ENCODE measurements at places on chromosomes 6 and 20.
A peak's percentile ranks its signal among the peaks of the same experiment; 100 is the strongest.

DNA sequence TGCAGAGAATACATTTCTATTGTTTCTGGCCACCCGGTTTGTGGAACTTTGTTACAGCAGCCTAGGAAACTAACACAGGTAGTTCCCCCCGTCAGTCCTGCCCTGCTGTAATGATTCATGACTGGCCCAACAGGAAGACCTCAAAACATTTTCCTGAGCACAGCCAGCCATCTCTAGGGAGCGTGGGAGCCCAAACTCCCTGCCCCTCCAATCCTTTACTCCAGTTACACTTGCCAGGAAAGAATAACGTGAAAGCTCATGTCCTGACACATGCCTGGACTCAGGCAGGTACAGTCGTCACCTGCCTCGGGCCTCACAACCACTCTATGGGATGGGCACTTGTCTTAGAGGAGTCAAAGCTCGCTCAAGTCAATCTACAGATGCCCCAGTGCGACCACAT is 8.4 kb downstream of the TXNDC5 start:
- H3K27ac ChIP-seq, result no peak overlapping the region
- no peaks in the 10 kb centered on the region for H3K27me3 ChIP-seq
- DNase-seq, result no peak
- H3K4me3 ChIP-seq, result no peak overlapping the region
- peaks cover 33% of the 10 kb centered on the region for H3K36me3 ChIP-seq

GRCh38 chr6:126722411-126722810 is 382.5 kb downstream of the CENPW start:
- H3K27ac ChIP-seq, result no peak overlapping the region
- H3K27me3 ChIP-seq, result no peaks in the 10 kb centered on the region
- H3K4me3 ChIP-seq, result no peak overlapping the region
- DNase-seq, result no peak
- no peaks in the 10 kb centered on the region for H3K4me1 ChIP-seq

DNA sequence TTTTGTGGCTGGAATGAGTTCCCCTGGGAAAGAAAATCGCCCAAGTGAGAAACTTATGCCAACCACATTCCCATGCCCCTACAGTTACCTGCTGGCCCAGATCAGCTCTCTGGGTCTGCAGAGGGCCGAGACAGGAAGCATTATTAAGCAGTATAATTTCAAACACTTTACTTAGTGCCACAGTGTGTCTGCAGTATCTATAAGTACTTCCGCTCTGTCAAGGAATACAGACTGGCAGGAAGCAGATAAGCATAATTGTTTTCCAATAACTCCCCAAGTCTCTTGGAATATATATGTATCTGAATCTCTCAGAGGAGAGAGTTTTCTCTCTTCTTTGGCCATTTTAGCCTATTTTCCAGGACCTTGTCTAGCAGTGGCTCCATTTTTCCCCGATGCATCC is 24.9 kb downstream of the SAYSD1 start:
- no peak overlapping the region for H3K27ac ChIP-seq
- no peaks in the 10 kb centered on the region for H3K36me3 ChIP-seq
- no peak for DNase-seq
- H3K4me3 ChIP-seq, result no peak overlapping the region

DNA sequence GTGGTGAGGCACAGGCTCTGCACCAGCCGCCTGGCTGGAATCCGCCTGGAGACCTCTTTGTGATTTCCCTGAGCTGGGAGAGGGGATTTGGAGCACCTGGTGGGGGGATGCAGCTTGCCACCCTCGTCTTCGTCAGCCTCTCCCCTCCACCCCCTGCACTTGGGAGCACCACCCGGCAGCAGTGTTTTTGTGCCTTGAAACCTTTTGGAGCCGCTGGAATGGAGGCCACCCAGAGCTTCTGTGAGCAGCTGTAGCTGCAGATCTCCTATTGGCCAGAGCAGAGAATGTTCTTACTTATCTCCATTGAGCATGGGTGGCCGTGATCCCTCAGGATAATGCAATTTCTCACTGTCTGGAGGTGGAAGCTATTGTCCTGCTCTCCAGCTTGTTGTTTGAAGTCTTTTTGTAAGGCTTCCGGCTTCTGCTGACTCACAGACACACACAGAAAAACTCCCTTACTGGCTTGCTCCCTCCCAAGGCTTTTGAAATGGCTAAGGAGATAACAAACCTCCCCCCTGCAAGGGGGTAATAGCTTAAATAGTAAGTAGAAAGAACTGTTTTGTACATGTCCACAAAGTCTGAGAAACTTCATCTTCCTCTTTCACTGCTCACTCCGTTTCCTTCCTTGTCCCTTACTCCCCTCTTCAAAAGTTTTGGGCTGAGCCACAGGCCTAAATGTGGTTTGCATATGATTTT is 271.2 kb downstream of the PRL start:
- H3K27me3 ChIP-seq, result no peaks in the 10 kb centered on the region
- no peak for DNase-seq
- peaks cover 6% of the 10 kb centered on the region for H3K4me1 ChIP-seq
- no peak overlapping the region for H3K4me3 ChIP-seq
- peak overlapping the region; percentile 24 for H3K27ac ChIP-seq
